ENCODE measurements at places on chromosomes 7 and 10. TPM values are rescaled to one million over a fixed set of nuclear protein-coding genes. Genes with fewer than 3 reads are reported as not detected.

GRCh38 chr10:112247791-112248190 is 35.4 kb upstream of the TECTB start:
- H3K27ac ChIP-seq, result no peak overlapping the region
- no peak overlapping the region for H3K4me3 ChIP-seq
- no peak for DNase-seq
- H3K27me3 ChIP-seq, result no peaks in the 10 kb centered on the region
- H3K36me3 ChIP-seq, result no peaks in the 10 kb centered on the region
- H3K4me1 ChIP-seq, result peaks cover 5% of the 10 kb centered on the region

DNA sequence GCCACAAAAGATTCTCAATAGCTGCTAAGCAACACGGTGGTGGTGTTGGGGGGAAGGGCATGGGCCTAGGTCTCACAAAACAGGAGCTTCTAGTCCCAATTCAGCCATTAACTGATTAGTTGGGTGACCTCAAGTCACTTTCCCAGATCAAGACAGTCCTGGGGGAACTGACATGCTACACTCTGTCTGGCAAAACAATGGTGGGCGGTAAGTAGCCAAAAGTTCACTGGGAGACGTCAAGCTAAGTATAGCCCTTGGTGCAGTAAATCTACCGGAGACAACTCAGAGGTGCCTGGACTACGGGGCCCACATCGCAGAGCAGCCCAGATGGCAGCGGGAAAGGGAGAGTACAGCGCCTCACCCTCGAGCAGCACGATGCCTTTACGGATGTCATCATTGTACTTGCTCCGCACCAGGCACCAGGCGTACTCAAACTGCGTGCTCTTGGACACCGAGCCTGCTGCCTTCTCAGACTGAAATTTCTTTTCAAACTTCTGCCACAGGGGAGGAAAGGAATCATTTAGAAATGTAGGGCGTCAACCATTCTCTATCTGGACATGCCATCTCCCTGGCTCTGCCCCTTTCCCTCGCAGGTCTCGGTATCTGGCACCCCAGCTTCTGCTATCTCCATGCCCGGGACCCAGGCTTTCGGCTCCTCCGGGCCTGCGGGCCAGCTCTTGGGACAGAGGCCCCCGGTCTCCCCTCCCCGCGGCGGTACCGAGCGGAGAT is 1.1 kb downstream of the FIS1 start:
- no peaks in the 10 kb centered on the region for H3K27me3 ChIP-seq
- H3K36me3 ChIP-seq, result peaks cover 54% of the 10 kb centered on the region
- peak overlapping the region; percentile 80 for H3K4me3 ChIP-seq
- peak overlapping the region; percentile 97 for H3K27ac ChIP-seq

DNA sequence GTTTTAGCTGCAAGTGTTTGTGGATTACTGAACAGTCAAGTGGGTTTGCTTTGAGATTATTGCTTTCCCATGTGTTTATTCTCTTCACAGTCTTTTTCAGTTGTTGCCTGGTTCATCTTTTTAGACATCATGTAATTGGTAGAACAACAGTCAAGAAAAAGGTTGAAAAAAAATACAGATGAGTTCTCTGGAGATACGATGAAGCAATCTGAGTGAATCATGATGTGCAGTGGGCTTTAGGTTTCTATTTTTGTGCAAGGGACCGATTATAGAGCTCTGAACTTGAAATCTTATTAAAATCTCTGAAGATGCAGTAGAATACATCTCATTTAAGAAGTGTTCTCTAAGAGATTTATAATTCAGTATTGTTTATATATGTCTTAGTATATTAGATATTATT is 145.7 kb downstream of the SDK1 start:
- no peaks in the 10 kb centered on the region for H3K36me3 ChIP-seq
- H3K4me1 ChIP-seq, result no peaks in the 10 kb centered on the region
- H3K27ac ChIP-seq, result no peak overlapping the region
- H3K27me3 ChIP-seq, result no peaks in the 10 kb centered on the region

DNA sequence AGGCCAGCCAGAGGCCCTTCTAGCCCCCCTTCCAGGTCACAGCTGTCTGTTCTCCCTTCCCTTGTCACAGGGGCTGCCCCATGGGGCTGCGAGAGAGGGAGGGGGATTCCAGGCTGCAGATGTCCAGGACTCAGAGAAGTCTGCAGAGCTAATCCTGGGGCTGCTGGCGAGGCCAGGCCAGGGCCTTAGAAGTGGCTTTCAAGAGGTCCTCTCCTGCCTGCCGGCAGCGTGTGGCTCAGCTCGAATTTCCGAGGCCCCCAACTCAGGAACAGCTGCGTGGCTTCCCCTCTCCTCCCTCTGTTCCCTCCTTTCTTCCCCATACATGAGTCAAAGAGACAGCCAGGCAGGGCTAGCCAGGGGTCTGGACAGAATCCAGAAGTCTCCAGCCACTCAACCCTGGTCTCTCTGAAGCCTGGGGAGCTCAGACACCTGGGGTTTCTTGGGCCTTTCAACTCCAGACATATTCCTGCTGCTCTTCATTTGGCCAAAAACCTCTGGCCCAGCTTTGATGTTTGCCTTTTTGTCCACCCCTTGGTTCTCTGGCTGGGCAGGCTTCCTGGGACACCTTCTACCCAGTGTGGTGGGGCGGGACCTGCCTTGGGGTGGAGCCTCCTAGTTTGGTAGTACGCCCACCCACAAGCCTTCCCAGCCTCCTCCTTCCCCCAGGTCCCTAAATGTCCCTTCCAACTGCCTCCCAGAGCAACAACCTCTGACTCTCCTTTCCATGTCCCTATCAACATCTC is 21.8 kb upstream of the EIF5AL1 start:
- H3K36me3 ChIP-seq, result no peaks in the 10 kb centered on the region
- no peak overlapping the region for H3K27ac ChIP-seq
- no peak overlapping the region for H3K4me3 ChIP-seq
- no peaks in the 10 kb centered on the region for H3K27me3 ChIP-seq

- peaks cover 28% of the 10 kb centered on the region for H3K36me3 ChIP-seq
- H3K27me3 ChIP-seq, result no peaks in the 10 kb centered on the region
- H3K4me1 ChIP-seq, result peaks cover 16% of the 10 kb centered on the region
- DNase-seq, result no peak
- H3K27ac ChIP-seq, result peak overlapping the region; percentile 98
These were observed 445 bp downstream of the SSBP1 start for GRCh38 chr7:141738592-141739013.

DNA sequence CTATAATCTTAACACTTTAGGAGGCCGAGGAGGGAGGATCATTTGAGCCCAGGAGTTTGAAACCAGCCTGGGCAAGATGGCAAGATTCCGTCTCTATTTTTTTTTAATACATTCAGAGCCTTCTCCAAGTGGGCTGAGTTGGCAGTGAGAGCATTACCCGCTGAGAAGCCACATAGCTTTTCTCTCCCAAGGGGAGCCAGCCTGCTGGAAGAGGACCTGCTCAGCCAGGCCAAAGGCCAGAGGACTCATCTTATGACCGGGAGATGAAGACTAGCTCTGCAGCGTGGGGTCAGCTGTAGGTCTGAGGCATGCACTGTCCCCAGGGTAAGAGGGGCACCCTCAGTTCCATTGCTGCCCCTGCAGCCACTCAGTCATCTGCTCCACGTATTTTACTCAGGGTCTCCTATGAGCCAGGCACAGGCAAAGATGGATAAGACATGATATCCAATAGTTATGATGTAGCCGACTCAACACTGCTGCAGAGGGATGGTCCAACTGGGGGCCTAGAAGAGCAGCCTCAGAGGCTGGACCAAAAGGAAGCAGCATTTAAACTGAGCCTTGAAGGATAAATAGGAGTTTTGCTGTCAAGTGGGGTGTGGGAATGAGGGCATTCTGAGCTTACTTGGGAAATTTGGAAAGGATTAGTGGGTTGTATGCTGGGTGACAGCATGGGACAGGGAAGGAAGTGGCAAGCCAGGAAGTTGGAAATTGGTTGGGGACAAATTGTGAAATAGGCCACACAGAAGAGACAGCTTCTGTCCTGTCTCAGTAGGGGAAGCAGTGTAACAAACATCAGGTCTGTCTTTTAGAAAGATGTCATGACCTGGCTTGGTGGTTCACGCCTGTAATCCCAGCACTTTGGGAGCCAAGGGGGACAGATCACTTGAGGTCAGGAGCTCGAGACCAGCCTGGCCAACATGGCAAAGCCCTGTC is 1.6 kb upstream of the MARVELD1 start:
- peaks cover 12% of the 10 kb centered on the region for H3K36me3 ChIP-seq
- no peaks in the 10 kb centered on the region for H3K27me3 ChIP-seq
- H3K27ac ChIP-seq, result no peak overlapping the region

DNA sequence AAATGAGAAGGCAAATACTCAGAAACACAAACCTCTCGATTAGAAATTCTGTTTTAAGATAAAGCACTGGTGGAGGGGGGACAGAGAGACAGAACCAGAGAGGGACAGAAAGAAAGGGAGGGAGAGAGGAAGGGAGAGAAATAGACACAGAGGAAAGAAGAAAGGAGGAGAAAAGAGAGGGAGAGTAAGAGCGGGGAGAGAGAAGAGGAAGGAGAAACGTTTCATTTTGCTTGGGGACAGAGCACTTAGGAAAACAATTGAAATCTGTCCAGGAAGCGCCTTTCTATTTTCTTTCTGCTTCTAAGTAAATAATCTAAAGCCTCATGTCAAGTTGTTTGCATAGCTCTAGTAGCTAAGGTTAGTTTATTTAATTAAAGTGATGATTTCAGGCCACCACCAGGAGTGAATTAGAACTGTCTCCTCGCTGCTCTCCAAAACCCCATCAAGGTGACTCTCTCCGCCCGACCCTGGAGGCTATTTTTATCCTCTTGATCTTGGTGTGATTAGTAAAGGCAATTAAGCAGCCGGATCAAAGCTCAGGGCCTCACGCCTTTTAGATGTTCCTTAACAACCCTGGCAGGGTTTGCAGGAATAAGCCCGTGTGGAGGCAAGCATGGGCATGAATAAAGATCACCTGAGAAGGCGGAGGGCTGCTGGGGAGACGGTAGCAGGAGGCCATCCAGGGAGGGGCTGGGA is 73.4 kb upstream of the INSIG1 start:
- H3K36me3 ChIP-seq, result no peaks in the 10 kb centered on the region
- H3K27ac ChIP-seq, result peak overlapping the region; percentile 21
- no peak overlapping the region for H3K4me3 ChIP-seq
- H3K27me3 ChIP-seq, result no peaks in the 10 kb centered on the region

DNA sequence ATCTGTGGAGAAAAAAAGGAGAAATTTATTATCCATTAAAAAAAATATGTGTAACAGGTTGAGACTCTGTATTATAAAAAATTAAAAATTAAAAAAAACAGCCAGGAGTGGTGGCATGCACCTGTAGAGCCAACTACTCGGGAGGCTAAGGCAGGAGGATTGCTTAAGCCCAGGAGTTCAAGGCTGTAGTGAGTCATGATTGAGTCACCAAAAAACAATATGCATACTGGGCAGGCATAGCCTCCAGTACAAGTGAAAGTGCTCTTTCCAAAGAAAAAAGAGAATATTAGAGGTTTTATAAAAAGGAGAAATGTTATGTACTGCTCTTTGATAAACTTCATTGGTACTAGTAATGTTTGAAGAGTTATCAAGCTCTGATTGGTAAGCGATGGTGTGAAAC is 647.1 kb upstream of the ZWINT start:
- H3K36me3 ChIP-seq, result no peaks in the 10 kb centered on the region
- no peaks in the 10 kb centered on the region for H3K4me1 ChIP-seq
- H3K27ac ChIP-seq, result no peak overlapping the region
- no peaks in the 10 kb centered on the region for H3K27me3 ChIP-seq
- peak; percentile 14 for DNase-seq
- H3K4me3 ChIP-seq, result no peak overlapping the region

DNA sequence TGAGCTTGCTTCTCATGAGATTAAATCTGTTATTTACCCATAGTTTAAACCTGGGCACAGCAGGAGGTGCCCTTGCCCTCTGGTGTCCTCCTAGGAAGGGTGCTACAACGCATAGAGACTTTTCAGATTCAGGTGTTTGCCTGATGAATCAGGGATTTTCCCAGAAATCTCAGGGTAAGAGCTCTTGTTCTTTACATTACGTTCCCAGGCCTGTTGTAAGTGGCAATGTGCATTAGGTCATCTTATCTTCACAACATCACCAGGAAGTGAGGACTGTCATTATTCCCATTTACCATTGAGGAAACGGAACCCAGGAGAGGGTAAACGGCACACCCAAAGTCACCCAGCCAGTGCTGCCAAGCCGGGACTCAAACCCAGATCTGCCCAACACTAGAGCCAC is 73.0 kb downstream of the NHLRC2 start:
- H3K27me3 ChIP-seq, result no peaks in the 10 kb centered on the region
- no peak overlapping the region for H3K27ac ChIP-seq
- no peaks in the 10 kb centered on the region for H3K36me3 ChIP-seq
- no peaks in the 10 kb centered on the region for H3K4me1 ChIP-seq
- no peak overlapping the region for H3K4me3 ChIP-seq

- H3K36me3 ChIP-seq, result no peaks in the 10 kb centered on the region
- no peaks in the 10 kb centered on the region for H3K27me3 ChIP-seq
- peaks cover 36% of the 10 kb centered on the region for H3K4me1 ChIP-seq
- H3K4me3 ChIP-seq, result no peak overlapping the region
These were observed 25.6 kb downstream of the PRF1 start for GRCh38 chr10:70576803-70577517.

GRCh38 chr10:790821-791551 is 101.5 kb upstream of the DIP2C start:
- no peaks in the 10 kb centered on the region for H3K27me3 ChIP-seq
- DNase-seq, result no peak
- no peak overlapping the region for H3K4me3 ChIP-seq

DNA sequence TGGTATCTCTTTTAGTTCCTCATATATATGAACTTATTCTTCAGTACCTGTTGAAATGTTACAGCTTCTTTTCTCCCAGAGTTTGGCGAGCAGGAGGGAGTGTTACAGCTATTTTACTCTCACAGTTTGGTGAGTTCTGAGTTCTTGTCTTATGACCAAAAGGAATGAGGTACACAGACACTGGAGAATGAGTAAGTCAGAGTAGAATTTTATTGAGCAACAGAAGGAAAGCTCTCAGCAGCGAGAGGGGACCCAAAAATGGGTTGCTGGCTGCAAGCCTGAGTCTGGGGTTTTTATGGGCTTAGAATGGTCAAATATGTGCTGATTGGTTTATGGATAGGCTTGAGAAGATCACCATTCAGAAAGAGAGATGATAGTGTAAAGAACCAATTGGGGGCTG is 175.2 kb downstream of the CDK14 start:
- peaks cover 31% of the 10 kb centered on the region for H3K4me1 ChIP-seq

DNA sequence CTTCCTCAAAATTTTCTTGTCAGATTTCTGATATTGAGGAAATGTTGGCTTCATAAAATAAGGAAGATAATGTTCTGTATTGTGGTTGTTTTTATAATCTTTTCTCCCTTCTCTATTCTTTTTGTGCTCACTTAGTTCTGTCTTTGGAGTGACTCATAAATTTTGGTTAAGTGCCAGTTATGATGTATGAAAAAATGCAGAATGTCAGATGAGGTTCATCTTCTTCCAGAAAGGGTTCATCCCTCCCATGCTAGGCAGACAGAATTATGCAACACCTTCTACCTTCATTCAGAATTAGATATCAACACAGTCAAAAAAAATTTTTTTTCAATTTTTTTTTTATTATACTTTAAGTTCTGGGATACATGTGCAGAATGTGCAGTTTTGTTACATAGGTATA is 36.6 kb upstream of the CYP2C19 start:
- no peaks in the 10 kb centered on the region for H3K27me3 ChIP-seq
- peaks cover 6% of the 10 kb centered on the region for H3K4me1 ChIP-seq
- peak; percentile 70 for DNase-seq

The GBX1 gene
- not detected for total RNA-seq

The VWA2 gene
- not detected for total RNA-seq

The ASB15 gene
- not detected for total RNA-seq

The CDHR3 gene
- total RNA-seq, result 0.19 TPM

The ZNF425 gene
- 3.3 TPM for total RNA-seq

The SPAG6 gene
- not detected for total RNA-seq

The GIMAP7 gene
- total RNA-seq, result not detected

The CYP3A4 gene
- not detected for total RNA-seq

The WASL gene
- total RNA-seq, result 34.7 TPM

The PDE1C gene
- 0.14 TPM for total RNA-seq

All from MCF 10A (cell line).